ENCODE measurements at places on chromosomes 11 and 22.

- no peak for DNase-seq
Observed at GRCh38 chr11:45321031-45321595, 35.0 kb upstream of the SYT13 start.

DNA sequence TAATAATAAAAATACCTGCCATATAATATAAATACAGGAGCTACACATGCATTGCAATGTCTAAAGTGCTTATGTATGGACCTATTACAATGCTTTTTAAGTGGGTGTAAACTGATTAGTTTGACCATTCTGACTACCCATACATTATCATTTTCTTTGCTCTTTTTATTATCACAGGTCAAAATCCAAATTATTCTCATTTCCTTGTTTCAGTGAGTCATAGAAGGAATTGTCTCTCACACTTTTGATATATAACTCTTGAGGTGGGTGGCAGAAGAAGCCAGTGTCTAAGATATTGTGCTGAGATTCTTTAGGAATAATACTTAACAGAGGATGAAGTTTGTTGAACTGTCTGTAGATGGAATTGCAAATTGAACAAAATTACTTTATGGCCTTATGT, 35.6 kb downstream of the GAS2 start:
- no peak for DNase-seq

GRCh38 chr11:65448074-65448417, 25.4 kb downstream of the NEAT1 start:
- no peak for DNase-seq

- DNase-seq, result no peak
Observed at GRCh38 chr11:76166314-76166713, 40.0 kb downstream of the WNT11 start.

DNA sequence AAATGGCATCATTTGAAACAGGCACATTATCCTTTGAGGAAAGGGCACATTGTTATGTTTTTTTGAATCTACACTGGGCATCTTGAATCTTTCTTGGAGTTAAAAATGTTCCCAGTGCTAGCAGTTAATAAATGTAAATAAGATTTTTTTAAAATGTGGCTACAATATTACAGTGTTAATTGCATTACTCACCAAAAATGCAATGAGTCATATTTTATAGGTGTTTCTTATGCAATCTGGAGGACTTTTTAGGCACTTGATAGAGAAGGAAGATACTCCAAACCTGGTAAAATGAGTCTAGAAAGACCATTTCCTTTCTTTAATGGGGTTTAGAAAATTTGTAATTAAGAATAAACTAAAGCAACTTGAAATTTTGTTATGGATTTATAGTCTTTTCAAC, 238.0 kb downstream of the METTL15 start:
- no peak for DNase-seq

DNA sequence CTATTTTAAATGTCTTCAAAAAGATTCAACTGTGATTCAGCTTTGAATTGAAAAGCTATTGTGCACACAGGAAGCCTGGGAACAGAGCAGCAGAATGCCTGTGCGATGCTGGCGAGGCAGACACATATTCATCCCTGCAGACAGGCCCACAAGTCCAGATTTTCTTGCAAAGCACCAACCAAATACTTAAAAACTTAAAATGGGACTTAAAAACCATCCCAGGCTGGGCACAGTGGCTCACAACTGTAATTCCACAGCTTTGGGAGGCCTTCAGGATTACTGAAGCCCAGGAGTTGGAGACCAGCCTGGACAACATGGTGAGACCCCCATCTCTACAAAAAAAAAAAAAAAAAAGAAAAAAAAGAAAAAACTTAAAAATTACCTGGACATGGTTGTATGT, 122.6 kb upstream of the SERPIND1 start:
- DNase-seq, result no peak

DNA sequence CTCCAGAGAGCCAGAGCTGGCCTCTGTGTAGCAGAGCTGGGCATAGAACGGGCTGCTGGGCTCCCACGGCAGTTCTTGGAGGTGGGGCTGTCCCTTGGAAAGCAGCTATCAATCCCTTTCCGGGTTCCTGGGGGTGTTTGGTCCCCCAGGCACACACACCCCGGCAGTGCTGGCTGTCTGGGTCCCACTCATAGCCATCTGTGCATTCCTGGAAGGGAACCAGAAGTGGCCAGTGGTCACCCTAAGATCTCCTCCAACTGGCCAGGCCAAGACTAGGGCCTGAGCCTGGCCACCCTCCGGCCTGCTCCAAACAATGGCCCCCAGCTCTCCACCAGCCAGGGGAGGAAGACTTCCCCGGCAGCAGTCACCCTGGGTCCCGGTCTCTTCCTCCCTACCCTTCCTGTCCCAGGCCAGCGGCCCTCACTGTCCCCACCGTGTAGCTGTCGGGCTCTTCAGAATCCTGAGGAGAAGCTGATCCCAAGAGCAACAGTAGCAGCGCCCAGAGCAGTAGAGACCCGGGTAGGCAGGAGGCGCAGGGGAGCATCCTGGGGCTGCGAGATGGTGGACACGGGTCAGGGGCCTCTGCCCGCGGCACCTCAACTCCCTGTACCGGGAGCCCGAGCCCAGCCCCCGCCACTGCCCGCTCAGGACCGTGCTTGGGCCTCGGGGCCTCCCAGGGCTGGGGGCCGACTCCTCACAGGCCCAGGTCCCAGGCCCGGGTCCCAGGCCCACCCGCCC, 620 bp downstream of the EFEMP2 start:
- no peak for DNase-seq

- DNase-seq, result no peak
Observed at GRCh38 chr22:31933816-31934482, 10.4 kb upstream of the YWHAH start.

DNA sequence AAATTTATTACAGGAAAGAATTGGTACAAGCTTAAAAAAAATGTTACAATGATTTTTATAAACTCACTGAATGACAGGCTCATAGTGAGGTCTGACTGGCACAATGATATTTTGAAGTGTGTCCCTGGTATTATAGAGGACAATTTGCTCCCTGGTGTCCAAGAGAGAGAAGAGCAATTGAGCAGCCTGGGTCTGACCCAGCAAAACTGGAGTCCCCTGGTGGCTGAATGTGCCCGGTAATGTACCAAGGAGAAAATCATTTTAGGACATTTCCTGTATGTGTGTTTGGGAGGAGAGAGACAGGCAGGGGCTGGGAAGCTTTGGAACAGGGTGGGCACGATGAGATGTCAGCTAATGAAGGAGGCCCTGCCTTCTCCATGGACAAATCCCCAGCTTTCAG, 125.3 kb downstream of the APOL5 start:
- no peak for DNase-seq

- DNase-seq, result no peak
Observed at GRCh38 chr22:22576244-22576988, 17.4 kb upstream of the PRAME start.
